ENCODE measurements at places on chromosomes 6 and 20. TPM values are rescaled to one million over a fixed set of nuclear protein-coding genes. Genes with fewer than 3 reads are reported as not detected.

Gene SPDEF
- total RNA-seq, result under 0.01 TPM

- H3K27me3 ChIP-seq, result no peaks in the 10 kb centered on the region
- no peak for DNase-seq
- no peaks in the 10 kb centered on the region for H3K4me1 ChIP-seq
- no peaks in the 10 kb centered on the region for H3K36me3 ChIP-seq
- H3K27ac ChIP-seq, result no peak overlapping the region
Observed at GRCh38 chr6:11878029-11878428, 99.4 kb upstream of the ADTRP start.

DNA sequence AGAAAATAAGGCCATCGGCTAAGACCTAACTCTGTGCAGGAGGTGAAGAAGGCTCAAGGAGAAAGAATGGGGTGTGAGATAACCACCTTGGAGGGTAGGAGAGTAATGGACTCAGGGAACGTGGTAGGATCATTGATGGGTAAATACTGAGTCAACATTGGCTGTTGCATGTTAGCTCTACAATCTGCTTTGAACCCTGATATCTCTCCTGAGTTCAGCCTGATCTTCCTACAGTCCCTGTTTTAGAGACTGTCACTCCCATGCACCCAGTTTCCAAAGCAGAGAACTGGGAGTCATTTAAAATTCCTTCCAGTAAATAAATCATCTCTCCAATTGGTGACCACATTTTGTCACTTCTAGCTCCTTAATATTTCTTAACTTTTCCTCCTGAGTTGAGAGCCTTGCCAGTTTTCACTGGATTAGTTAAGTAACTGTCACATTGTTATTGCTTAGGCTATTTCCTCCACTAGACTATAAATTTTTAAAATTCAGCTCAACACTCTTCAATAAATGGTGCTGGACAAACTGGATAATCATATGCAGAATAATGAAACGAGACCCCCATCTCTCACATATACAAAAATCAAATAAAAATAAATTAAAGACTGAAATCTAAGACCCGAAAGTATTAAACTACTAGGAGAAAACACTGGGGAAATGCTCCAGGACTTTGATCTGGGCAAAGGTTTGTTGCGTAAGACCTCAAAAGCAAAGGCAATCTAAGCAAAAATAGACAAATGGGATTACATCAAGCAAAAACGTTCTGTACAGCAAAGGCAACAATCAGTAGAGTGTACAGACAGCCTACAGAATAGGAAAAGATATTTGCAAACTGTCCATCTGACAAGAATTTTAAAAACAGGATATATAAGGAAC is 138.9 kb upstream of the TMEM170B start:
- DNase-seq, result no peak
- no peaks in the 10 kb centered on the region for H3K4me1 ChIP-seq
- H3K36me3 ChIP-seq, result no peaks in the 10 kb centered on the region

Gene LTA
- total RNA-seq, result not detected

DNA sequence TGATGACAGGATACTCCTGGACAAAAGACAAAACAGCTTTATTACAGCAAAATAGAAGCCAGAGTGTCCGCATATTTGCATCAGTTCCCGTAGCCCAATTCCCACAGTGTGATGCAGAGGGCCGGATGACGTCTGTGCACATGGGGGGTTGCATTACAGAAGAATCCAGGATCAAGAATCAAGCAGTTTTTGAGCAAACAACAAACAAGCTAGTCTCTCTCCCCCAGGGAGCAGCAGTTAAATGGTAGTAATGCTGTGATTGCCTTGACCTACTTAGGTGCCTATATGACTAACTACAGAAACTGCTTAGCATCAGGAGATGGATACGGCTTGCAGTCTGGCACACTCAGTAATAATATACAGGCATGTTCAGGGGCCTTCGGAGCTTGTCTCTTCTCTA is 3.2 kb upstream of the SDHAF4 start:
- no peaks in the 10 kb centered on the region for H3K36me3 ChIP-seq
- no peak for DNase-seq
- H3K4me3 ChIP-seq, result no peak overlapping the region
- no peak overlapping the region for H3K27ac ChIP-seq

Gene PROKR2
- not detected for total RNA-seq

All from fibroblast of lung (primary cell).